ENCODE measurements at places on chromosomes 2 and 18.

DNA sequence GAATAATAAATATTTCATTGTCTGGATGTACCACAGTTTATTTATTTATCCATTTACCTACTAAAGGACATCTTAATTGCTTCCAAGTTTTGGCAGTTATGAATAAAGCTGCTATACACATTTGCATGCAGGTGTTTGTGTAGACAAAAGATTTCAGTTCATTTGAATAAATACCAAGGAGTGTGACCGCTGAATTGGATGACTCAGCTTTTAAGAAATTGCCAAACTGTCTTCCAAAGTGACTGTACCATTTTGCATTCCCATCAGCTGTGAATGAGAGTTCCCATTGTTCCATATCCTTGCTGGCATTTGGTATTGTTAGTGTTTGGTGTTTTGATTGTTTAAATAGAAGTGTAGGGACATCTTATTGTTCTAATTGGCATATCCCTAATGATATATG, 36.2 kb upstream of the FMNL2 start:
- no peak for DNase-seq

DNA sequence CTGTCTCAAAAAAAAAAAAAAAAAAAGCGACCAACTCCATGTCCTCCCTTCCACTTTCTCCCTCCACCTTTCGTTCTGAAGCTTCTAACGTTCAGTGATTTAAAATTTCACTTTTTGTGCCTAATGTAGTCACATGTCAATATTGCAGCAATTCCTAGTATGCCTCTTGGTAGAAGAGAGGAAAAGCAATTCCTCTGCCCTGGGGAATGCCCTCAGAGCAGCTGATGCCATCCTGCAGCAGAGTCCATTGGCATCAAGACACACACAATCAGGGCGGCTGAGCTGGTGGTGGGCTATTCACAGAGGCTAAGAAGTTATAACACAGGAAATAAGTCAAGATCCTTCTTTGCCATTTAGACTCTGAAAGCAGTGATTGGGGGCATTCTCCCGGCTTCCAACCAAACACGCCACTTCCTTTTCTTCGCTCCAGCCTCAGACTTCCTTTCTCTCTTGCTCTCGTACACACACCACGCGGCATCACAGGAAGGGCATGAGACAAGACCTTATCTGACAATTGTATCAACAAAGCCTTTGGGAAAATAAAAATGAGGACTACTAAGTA, 71.9 kb downstream of the MOGAT1 start:
- DNase-seq = no peak

GRCh38 chr2:3451169-3451568, 68.2 kb downstream of the ADI1 start:
- DNase-seq = no peak

GRCh38 chr18:73768043-73768442, 379.6 kb downstream of the FBXO15 start:
- DNase-seq = no peak

GRCh38 chr2:26767129-26767528, 3.0 kb downstream of the SLC35F6 start:
- DNase-seq = no peak

DNA sequence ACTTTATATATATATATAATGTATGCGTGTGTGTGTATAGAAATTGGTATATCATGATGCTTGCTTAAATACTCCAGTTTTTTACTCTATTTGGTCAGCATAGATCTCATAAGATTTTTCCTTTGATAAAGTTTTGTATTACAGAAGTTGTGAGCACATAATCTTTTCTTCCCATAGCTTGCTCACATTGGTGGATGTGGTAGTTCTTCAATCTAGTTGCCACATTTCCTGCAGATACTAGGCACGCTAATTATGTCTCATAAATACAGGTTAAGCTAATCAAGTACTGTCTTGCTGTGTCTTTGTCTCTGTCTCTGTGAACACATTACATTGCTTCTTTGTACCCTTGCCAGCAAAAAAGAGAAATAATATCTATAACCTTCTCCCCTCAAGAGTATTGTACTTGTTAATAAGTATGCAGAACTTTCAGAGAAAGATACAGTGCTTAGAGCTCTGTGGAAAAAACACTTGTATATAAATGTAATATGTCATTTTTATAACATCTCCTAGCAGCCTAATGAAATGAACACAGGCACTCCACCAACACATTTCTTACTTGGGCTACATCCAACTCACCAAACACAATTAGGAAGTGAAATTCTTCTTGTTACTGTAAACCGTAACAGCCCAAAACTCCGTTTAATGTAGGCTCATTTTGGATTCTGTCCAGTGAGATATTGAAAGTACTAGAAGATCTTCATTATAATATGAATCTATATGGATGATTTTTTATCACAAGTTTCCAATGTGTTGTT, 306.7 kb upstream of the SLC8A1 start:
- no peak for DNase-seq

Measured in Right ventricle myocardium superior (tissue), 1 donor.